ENCODE measurements at places on chromosomes 5 and 9. TPM values are rescaled to one million over a fixed set of nuclear protein-coding genes. Genes with fewer than 3 reads are reported as not detected.
A peak's percentile ranks its signal among the peaks of the same experiment; 100 is the strongest.

- H3K27me3 ChIP-seq = no peaks in the 10 kb centered on the region
- no peak overlapping the region for H3K27ac ChIP-seq
- no peak for DNase-seq
- H3K4me3 ChIP-seq = no peak overlapping the region
These were observed 83.7 kb downstream of the SERINC5 start for GRCh38 chr5:80172067-80172695.

DNA sequence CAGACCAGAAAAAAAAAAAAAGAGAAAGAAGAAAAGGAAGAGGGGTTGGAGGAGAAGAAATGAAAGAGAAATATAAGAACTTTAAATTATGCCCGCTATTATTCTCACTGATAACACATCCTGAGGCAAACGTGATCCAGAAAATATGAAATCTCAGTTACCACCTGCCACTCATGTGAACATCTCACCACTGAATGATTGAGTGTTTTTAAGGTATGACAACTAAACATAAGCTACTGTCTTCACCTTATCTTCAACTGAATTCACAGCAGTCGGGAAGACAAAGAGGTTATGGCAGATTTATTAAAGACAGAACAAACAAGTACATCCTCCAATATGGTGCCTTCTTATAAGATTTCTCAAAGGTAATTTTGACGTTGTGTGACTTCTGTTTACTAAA lies 327.9 kb downstream of the TMEM161B start:
- no peaks in the 10 kb centered on the region for H3K27me3 ChIP-seq
- no peak overlapping the region for H3K27ac ChIP-seq
- no peaks in the 10 kb centered on the region for H3K4me1 ChIP-seq
- no peak for DNase-seq

DNA sequence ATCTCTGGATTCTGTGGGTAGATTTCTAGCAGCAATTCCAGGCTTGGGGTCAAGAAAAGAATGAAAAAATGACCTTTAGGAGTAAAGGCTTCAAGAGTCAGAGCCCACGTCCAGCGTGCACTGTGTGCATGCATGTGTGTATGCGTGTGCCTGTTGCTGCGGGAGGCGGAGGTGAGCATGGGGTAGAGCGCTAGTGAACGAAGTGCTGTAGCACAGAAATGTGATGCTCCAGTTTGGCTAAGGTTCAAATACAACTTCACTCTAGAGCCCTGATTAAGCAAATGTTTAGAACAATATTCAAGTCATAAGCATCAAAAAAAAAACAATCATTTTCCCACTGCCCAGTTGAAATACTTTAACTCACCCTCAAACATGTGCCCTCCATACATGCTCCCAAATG lies 403.9 kb downstream of the ZNF608 start:
- H3K27me3 ChIP-seq = no peaks in the 10 kb centered on the region
- no peak for DNase-seq
- H3K4me3 ChIP-seq = no peak overlapping the region
- no peak overlapping the region for H3K27ac ChIP-seq
- H3K36me3 ChIP-seq = no peaks in the 10 kb centered on the region

Gene PCDHA13
- not detected for total RNA-seq

- no peak for DNase-seq
- no peak overlapping the region for H3K27ac ChIP-seq
- H3K36me3 ChIP-seq = no peaks in the 10 kb centered on the region
- H3K27me3 ChIP-seq = no peaks in the 10 kb centered on the region
- H3K4me3 ChIP-seq = no peak overlapping the region
- no peaks in the 10 kb centered on the region for H3K4me1 ChIP-seq
These were observed 422.9 kb downstream of the EBF1 start for GRCh38 chr5:158676642-158677469.

- H3K4me3 ChIP-seq = no peak overlapping the region
- DNase-seq = no peak
- H3K27me3 ChIP-seq = no peaks in the 10 kb centered on the region
- H3K4me1 ChIP-seq = no peaks in the 10 kb centered on the region
- no peaks in the 10 kb centered on the region for H3K36me3 ChIP-seq
These were observed 1053.5 kb downstream of the NR2F1-AS1 start for GRCh38 chr5:92527311-92528078.

DNA sequence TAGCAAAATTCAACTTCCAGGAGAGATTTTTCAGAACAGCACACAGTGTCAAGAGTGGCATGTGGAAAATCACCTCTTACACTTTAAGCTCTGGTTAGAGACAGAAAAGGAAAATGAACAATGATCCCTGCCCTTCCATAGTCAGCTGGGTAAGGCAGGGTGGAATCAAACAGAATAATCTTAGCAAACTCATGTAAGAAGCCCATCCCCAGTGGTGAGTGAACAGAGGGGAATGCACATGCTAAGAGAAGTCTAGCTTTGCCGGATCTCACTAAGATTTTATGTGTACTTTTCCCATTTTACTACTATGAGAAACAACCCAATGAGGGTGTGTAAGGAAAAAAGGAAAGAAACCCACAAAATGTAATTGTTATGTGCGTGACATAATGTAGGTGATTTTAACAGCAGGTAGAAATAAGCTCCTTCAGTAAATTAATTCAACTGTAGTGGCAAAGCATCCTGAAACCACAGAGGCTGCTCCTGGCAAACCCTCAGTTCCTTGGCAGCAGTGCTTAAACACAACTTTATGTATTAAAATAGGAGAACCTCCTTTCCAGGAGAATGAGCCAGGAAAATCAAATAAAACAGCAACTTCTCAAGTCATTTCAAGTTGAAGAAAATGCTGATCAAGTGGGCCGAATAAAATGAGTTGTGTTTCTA lies 366.0 kb upstream of the TRPC7 start:
- no peak overlapping the region for H3K4me3 ChIP-seq
- DNase-seq = no peak
- no peak overlapping the region for H3K27ac ChIP-seq
- no peaks in the 10 kb centered on the region for H3K4me1 ChIP-seq

- no peaks in the 10 kb centered on the region for H3K27me3 ChIP-seq
- H3K36me3 ChIP-seq = no peaks in the 10 kb centered on the region
- H3K4me1 ChIP-seq = no peaks in the 10 kb centered on the region
These were observed 601.8 kb upstream of the ZNF608 start for GRCh38 chr5:125348221-125348692.

Gene OTP
- total RNA-seq = not detected

DNA sequence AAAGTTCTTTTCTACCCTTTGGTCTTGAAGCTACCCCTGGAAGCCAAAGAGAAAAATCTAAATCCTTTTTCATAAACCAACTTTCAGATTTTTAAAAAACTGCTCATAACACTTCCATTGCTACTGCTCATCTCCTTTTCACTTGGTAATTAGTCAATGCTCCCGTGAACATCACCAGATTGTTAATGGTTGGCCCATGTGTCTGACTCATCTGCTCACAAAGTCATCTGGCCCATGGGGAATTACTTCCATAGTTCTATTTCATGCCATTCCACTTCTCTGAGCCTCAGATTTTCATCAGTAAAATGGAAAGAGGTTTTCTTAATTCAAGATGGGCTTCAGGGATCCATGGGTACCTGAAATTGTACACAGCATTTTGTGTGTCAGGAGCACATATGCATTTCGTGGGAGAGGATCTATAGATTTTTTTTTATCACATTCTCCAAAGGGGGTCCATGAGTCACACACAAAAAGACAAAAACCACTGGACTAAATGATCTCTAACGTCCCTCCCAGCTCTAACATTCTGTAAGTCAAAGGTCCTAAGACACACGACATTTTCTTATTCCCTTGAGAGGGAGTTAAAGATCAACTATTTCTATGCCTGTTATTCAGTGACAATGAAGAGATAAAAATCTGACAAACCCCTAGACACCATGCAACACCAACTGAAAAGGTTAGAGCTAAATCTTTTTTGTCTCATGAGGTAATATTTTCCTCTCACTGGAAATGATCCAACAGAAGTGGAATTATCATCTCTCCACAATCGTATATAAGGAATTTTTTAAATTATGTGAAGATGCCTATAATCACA lies 75.4 kb downstream of the TEX10 start:
- no peak overlapping the region for H3K27ac ChIP-seq
- no peaks in the 10 kb centered on the region for H3K27me3 ChIP-seq
- H3K4me3 ChIP-seq = no peak overlapping the region
- H3K4me1 ChIP-seq = no peaks in the 10 kb centered on the region

DNA sequence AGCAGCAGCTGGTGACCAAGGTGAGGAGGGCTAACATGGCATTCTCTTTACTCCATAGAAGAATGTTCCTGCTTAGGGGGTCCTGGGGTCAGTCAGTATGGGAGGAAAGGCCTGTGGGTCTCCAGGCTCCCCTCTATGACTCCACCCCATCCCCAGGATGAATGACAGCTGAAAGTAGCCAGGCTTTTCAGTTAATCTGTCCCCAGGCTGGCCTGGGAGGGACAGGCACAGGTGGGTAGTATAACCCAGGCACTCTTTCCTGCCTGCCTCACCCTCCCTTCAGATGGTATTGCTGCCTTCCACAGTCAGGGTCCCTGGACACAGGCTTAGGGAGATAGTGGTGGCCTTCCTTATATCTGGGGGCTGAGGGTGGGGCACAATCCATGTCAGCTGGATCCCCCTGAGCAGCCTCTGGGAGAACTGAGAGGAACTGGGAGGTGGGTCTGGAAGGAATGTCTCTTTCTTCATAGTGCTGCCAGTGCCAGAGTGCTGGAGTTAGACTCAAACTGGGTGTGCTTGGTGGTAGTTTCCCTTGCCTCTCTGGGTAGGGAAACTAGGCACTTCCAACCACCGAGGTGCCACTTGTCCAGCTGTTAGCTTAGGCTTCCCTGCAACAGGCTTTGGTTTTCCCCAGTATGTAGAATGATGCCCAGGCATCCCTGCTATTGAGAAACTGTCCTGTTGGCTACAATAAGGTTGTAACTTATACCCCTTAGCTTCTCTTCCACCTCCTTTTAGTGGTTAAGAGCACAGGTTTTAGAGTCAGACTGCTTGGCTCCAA lies 27.8 kb downstream of the LARP1 start:
- H3K27me3 ChIP-seq = no peaks in the 10 kb centered on the region
- H3K4me1 ChIP-seq = peaks cover 12% of the 10 kb centered on the region
- H3K4me3 ChIP-seq = no peak overlapping the region
- no peaks in the 10 kb centered on the region for H3K36me3 ChIP-seq
- H3K27ac ChIP-seq = peak overlapping the region; percentile 1

DNA sequence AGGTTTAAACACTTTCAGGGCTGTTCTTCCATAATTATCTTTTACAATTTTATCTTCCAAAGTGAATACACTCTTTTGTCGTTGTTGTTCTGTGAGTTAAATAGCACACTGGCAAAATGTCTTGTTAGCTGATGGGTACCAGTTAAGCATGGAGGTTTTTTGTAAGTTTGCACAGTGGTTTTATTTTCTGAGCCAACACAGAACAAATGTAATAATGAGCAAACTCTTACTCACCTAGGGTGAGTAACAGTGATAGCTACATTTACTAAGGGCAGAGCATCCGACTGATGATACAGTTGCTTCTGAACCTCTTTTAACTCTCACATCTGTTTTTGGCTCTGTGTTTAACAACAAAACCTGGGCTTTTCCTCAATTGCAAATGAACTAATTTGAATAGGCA lies 103.2 kb downstream of the CTNND2 start:
- no peaks in the 10 kb centered on the region for H3K4me1 ChIP-seq
- H3K36me3 ChIP-seq = no peaks in the 10 kb centered on the region
- H3K27ac ChIP-seq = no peak overlapping the region
- DNase-seq = no peak

Gene PTAR1
- total RNA-seq = 68.3 TPM

GRCh38 chr9:98010445-98010844 lies 27.3 kb downstream of the ANP32B start:
- H3K27ac ChIP-seq = no peak overlapping the region
- H3K4me3 ChIP-seq = no peak overlapping the region
- H3K36me3 ChIP-seq = peaks cover 100% of the 10 kb centered on the region
- no peaks in the 10 kb centered on the region for H3K27me3 ChIP-seq
- no peak for DNase-seq

- H3K4me1 ChIP-seq = peaks cover 63% of the 10 kb centered on the region
- no peak overlapping the region for H3K27ac ChIP-seq
- H3K36me3 ChIP-seq = peaks cover 68% of the 10 kb centered on the region
- no peak for DNase-seq
These were observed 6.9 kb downstream of the NOL6 start for GRCh38 chr9:33466565-33467495.

DNA sequence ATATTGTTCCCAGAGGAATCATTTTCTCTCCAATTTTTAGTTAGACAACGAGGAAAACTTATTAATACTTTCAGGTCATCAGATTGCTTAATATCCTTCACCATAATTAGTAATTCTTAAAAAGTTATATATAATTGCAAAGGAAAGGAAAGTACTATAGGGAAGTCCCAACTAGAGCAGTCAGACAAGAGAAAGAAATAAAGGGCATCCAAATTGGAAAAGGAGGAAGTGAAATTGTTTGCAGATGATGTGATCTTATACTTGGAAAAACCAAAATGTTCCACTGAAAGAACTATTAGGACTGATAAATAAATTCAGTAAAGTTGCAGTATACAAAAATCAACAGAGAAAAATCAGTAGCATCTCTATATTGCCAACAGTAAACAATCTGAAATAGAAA lies 223.5 kb upstream of the MEF2C start:
- H3K4me3 ChIP-seq = no peak overlapping the region
- DNase-seq = no peak
- no peaks in the 10 kb centered on the region for H3K36me3 ChIP-seq

DNA sequence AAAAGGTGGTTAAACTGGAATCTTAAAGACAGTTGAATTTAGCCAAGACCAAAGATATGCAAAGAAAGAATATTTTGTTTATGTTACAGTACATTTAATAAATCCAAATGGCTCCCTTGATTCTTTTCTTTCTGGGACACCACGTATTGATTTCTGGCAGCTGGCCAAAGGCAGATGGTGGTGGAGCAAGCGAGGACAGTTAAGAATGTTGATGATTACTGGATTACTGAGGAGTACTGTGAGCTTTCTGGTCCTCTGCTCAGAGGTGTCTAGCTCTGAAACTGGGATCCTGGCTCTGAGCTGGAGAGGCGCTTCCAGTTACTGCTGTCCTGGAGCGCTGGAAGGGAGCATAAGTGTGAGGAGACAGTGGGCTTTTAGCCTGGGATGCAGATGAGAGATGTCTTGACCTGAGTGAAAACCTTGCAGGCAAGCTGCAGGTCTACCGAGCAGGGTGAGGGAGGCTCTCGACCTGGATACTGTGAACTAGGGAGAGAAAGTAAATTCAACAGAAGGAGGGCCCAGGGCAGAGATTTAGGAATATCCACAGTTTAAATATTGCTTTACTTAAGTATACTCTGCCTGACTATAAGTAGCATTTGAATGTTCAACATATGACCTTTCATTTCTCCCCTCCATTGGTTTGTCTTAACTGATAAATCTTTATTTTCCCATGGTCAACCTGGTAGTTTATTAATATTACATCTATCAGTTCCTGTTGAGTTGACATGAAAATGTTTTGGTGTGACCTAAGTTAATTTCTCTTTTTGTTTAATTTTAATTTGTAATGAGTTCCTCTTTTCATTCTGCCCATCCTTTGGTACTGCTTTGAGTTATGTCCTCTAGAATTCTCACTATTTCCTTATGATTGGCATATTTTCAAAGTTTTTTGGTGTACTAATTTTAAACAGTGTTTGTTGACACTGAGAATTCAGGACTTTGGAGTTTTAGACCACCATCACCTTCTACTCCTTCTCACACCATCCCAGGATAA lies 3.7 kb downstream of the SYK start:
- H3K4me3 ChIP-seq = no peak overlapping the region
- H3K36me3 ChIP-seq = no peaks in the 10 kb centered on the region
- H3K27me3 ChIP-seq = no peaks in the 10 kb centered on the region
- H3K4me1 ChIP-seq = peaks cover 26% of the 10 kb centered on the region
- DNase-seq = no peak

Data from esophagus squamous epithelium (tissue), 5 donors.